ENCODE measurements at places on chromosomes 1 and 21.
A peak's percentile ranks its signal among the peaks of the same experiment; 100 is the strongest.

GRCh38 chr1:98104289-98104688 lies 183.5 kb upstream of the DPYD start:
- DNase-seq: no peak

- peak; percentile 55 for DNase-seq
Measured at GRCh38 chr1:41021526-41022308, at the start of gene SLFNL1. Gene SLFNL1 (minus strand): TSS chr1:41021725. CDS start chr1:41020660, 1,065 bp downstream.

DNA sequence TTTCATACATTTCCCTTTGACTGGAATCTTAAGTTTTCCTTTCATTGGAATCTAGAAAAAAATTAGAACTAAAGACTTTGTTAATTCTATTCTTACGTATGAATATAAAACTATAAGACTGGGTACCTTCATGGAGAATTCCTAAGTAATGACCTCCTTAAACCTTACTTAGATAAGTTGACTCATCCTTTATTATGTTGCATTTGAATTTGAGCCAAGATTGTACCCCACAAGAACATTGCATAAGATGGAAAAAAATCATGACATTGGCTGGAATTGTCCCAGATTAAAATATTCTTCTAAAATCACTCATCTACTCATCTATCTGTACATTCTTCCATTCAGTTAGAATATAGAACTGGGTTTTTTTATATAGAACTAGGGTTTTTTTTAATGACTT lies 137.4 kb downstream of the C1orf21 start:
- no peak for DNase-seq

- DNase-seq: no peak
Measured at GRCh38 chr1:171814692-171815091, 26.6 kb upstream of the DNM3 start.

DNA sequence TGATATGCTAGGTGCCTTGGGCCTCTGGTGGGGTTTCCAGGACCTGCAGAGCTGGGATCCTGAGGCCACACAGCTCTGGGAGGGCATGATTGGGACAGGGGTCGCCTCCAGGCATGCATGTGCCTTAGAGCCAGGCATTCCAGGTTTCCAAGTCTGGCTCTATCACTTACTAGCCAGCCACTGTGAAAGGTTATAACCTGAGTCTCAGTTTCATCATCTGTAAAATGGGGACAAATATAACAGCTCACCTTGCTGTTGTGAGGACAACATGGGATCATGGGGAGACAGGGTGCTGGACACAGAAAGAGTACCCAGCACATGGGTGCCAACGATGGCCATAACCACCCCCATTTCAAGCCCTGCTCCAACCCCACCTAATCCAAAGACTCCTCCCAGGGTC lies 2.7 kb downstream of the CHI3L1 start:
- DNase-seq: no peak

DNA sequence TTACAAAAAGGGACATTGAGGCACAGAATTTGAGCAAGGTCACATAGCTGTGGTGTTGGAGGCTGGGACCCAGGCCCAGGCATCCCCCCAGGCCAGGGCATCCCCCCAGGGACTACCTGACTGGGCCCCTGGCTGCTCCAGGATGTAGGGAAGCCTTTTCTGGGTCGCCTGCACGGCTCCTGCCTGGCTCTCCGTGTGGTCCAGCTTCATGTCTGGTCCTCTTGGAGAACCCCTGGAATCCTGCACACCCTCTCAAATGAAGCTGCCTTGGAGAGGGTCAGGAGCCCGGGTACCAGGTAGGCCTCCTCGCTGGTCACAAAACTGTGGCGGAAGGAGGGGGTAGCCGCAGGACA lies 919 bp upstream of the CELSR2 start:
- no peak for DNase-seq

- peak; percentile 60 for DNase-seq
Measured at GRCh38 chr1:92973203-92973897, 12.1 kb upstream of the DIPK1A start.

- no peak for DNase-seq
Measured at GRCh38 chr1:156676820-156677615, at the start of gene NES. Gene NES (minus strand): TSS chr1:156677407. CDS start chr1:156677264, 143 bp downstream.

- DNase-seq: peak; percentile 27
Measured at GRCh38 chr1:31959521-31960340, 21.6 kb upstream of the PTP4A2 start.

GRCh38 chr1:181152892-181153633 lies 64.6 kb downstream of the IER5 start:
- DNase-seq: peak; percentile 72

DNA sequence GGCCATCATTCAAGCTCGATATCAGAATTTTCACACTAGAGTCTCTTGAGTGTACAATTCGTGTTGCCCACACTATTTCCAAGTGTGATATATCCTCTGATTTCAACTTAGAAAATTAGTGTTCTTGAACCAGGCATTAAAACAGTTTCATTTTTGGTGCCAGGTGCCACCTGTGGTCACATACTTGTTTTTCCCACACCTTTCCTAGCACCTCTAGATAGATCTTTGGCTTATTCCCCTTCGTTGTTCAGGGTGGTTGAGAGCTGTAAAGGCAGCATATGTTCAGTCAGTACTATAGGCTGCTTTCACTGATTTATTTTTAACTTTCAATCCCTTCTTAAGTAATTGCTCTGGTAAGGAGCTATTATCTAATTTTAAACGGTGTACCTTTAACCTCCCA lies 131.1 kb downstream of the NEK7 start:
- no peak for DNase-seq

- no peak for DNase-seq
Measured at GRCh38 chr1:8951231-8951630, 5.6 kb downstream of the CA6 start.

DNA sequence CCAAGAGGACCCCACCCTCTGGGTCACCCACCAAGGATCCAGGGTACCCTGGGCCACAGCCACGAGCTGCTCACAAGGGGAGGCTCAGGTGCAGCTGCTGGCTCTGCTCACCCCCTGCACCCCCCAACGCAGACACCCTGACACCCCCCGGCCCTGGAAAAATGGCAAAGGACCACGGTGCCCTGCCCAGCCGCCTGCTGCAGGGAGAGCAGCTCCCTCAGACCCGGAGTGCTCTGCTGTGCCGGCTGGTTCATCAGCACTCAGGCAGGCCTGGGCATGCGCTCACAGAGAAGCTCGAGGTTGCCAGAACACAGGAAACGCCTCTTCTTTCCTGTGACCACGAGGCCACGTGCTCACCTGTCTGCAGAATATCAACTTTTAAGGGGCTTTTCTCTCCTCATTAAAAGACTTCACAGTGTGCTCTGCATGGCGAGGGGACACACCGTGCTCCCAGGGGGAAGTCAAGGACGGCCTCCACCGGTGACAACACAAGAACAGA lies 4.3 kb upstream of the C1QTNF12 start:
- DNase-seq: peak; percentile 65

DNA sequence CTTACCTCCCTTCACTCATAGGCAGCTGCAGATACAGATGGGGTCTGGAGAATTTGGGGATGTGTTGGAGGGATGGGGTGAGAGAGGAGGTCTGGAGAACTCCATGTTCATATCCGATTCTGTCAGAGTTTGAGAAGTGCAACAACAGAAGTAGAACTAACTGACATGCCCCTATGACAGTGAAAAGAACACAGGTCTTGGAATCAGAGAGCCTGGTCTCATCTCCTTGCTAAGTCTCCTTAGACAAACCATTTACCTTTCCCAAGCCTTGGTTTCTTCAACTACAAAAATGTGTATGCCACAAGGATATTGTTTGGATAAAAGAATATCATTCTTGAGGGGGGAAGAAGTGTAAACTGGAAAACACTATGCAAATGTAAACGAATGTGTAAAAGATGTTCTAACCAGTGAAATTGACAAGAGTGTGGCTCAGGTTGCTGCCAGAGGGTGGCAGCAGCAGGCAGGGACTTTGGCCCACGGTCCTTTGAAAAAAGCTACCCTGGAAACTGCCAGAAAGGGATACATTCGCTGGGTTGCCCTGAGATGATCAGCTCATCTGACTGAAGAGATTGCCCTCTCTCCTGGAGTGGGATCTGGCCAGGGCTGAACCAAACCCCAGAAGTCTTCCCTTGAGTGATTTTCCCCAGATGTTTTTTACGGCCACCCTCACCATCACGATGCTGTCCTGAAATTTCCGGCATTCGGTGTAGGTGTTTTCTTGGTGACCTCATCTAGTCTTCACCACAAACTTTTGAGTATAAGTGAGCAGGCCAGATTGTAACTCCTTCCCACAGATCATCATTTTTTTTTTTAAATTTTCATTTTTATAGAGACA lies 17.0 kb upstream of the CD2 start:
- DNase-seq: peak; percentile 80

- DNase-seq: no peak
Measured at GRCh38 chr1:226337276-226337875, 28.4 kb upstream of the LIN9 start.

- no peak for DNase-seq
Measured at GRCh38 chr1:55331351-55331750, 116.2 kb upstream of the USP24 start.

DNA sequence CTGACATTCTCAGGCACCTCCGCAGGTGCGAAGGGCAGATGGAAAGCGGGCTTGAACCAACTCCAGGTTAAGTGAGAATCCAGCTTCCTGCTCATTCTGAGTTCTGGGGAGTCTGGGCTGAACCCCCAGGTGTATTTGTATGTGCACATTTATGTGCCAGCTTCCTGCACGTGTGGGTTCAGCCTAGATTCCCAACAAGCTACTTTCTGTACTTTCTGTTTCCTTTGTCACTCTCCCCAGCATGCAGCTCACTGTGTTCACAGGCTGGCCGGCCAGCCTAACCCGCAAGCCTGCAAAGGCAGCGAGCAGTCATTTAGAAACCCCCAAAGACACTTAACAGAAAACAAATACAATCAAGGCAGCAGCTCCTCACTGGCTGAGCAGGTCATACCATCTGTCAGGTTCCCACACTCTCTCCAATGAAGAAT lies 1.3 kb upstream of the IL19 start:
- no peak for DNase-seq

GRCh38 chr1:89594096-89594740 lies 38.7 kb upstream of the LRRC8C start:
- no peak for DNase-seq

DNA sequence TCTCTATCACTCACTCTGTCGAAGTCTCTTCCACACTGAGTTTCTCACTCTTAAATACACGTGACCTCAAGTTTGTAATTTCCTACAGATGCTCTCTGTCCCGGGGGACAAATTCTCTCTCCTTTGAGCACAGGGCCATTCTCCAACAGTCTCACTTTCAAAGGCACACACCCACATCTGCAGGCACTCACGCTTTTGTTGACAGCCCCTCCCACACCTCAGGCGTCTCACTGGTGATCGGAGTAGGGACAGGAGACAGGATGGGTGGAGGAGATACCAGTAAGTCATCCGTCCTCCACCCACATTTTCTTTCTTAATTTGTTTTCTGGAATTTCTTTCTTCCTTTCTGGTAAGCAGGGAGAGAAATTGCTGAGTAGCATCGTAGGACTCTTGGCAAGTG lies 40.6 kb upstream of the GREM2 start:
- DNase-seq: no peak

- no peak for DNase-seq
Measured at GRCh38 chr1:4087530-4088420, 187.7 kb upstream of the C1orf174 start.

DNA sequence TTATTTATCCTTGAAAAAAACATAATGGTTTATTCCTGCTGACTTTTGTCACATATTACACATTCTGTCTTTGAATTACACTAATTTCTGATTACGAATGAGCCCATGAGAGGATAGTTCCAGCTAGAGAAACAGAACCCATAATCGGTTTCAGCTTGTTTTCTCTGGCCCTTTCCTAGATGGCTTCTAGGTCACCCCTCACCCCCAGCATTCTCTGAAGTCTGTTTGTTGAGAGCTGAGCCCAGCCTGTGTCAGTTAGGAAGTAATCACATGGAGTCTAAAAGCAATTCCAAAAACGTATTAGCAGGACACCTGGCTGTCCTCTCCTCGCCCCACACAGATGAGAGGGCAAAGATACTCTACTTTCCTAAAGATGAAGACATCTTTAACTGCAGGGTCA lies 48.9 kb downstream of the KIAA1614 start:
- no peak for DNase-seq

- no peak for DNase-seq
Measured at GRCh38 chr1:53325326-53326087, 2.4 kb downstream of the LRP8 start.

DNA sequence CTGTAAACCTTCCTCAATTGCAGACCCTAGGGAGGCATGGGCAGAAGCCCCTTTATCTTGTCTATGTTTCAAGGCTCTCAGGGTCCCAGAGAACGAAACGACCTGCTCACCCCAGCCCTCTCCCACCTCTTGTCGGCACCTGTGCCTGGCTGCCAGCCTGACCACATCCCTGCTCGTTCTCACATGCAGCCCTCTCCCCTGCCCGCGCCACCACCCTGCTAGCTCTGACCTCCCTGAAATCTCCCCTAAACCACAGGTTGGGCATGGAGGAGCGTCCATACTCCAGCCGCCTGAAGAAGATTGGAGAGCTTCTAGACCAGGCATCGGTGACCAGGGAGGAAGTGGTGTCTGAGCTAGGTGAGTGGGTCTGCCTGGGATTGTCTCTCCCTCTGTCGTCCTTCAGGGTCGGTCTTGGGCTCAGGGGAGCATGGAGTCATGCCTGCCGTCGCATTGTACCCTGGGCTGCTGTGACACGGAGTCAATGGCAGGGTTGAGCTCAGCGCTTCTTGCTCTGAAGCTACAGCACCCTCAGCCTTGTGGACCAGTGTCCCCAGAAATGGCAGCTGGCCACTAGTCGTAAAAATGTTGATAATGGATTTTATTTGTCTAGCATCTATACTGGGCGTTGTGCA lies 3.6 kb downstream of the ADPRS start:
- DNase-seq: no peak

- peak; percentile 88 for DNase-seq
Measured at GRCh38 chr1:36161641-36162531, 5.9 kb downstream of the MAP7D1 start.

DNA sequence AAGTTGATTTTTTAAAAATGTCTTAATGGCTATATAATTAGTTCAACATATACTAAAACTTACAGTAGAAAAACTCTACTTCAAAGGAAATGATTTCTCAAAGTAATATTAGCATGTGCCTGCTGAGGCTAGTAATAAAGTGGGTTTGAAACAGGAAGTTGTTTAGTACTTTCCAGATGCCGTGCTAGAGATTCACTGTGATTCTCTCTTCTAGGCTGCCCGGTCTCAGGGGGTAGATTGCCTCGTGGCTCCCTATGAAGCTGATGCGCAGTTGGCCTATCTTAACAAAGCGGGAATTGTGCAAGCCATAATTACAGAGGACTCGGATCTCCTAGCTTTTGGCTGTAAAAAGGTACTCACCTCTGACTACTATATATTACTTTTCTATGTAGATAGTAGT lies 9.1 kb downstream of the EXO1 start:
- no peak for DNase-seq

DNA sequence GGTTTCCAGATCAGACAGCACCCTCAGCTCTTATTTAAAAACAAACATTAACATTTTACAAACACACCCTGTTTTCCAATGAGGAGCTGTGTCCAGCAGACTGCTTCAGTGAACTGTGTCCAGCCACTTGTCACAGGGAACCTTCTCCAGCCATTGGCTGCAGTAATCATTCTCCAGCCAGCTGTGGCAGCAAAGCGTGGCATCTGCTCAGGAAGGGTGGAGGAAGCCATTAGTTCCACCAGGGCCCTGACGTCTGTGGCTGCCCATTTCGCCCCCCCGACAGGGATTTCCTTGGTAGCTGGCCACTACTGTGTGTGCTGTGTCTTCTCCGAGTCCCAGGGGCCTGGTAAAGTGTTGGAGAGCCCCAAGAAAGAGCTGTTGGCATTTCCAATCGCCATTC lies 62.9 kb upstream of the SELENON start:
- no peak for DNase-seq
